LHCN-M2 (cell line): ENCODE measurements at places on chromosomes 4 and X.

DNA sequence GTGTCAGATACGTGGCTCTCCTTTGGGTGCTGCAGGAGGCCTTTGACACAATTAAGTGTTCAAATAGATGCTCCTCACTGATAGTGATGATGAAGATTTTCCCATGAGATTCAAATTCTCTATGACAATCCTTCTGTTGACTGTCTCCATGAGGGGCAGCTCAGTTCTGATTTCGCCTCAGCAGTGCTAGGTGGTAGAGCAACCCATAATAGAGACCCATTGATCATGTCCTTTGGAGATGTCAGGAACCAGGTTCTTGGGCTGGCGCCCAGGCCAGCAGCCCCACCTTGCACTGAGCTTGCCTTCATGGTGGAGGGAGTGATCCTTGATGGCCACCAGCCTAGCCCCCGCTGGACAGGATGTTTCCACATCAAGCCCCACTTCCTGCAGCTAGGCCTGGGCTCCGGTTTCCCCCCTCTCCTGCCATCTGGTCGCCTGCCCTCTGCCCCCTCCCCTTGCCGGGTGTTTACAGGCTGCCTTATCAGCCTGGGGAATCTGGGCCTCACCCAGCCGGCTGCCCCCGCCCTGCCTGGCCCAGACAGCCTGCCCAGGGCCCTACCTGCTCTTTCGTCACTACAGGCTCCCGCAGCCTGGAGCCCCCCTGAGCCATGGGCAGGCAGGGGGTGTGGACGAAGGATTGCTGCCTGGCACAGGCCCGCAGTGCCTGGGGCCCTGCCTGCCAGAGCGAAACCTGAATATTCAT, 12.6 kb downstream of the ELF4 start:
- DNase-seq = no peak

GRCh38 chr4:67499799-67500198, 45.5 kb downstream of the CENPC start:
- no peak for DNase-seq

DNA sequence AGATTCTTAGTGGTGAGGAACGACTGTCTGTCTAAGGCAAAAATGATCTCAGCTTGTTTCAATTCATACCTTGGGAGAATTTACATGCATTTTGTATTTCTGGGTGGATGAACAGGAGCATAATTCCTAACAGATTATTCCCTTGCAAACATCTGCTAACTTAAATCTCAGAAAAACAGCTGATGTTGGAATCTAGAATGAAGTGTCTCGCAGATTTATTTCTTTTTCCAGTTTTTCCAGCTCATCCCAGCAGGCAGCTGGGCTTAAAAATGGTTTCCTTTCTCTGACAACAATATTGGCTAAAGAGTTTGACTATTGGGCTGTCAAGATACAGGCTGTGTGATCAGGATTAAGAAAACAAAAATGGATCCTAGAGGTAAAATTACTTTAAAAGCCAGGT, 1.1 kb downstream of the LNX1 start:
- no peak for DNase-seq

GRCh38 chr4:41468122-41468521, 69.8 kb upstream of the LIMCH1 start:
- no peak for DNase-seq

GRCh38 chr4:25817059-25817681, 45.6 kb downstream of the SEL1L3 start:
- DNase-seq = peak; percentile 68

DNA sequence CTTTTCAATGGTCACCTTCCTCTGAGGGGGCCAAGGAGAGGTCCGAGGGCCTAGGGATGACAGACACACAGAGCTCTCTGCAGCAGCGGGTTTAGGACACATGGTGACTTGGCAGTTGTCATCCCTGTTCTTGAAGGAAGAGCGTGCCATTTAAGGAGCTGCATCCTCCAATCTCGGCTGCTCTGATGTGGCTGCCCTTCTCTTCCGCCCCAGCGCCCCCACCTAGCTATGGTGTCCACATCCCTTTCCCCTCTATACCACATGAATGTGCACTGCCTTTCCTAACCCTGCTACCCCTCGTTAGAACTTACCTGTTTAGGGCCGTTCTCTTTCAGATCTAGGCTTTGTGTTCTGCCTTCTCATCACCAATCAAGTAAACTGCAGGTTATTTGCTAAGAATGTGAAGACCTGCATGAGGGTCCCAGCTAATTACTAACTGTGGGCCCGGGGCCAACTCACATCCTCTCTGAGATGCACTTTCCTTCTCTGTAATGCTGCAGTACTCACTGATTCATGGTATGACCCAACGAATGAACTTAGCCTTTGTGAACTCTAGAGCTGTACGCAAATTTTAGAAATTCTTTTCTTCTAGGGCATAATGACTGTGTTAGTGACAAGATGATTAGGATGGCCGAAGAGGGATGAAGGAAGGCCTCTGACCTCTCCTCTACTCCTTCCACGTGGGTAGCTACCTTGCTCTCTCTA, 38.2 kb downstream of the CHST7 start:
- DNase-seq = no peak

DNA sequence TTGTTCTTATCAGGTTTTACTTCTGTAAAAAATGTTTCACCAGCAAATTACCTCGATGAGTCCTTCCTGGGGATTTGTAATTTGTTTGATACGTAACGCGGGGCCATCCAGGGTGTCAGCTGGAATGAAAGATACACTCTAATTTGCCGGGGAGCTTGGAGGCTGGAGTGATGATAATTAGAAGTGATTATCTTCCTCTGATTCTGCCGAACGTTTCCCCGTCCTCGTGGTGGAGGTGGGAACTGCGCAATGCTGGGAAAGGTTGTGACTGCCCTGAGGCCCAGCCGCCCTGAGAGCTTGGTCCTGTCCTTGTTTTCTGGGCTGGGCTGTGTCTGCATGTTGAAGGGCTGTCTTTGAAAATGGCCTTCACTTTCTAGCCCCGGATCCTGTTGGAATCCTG, 48.0 kb downstream of the SORCS2 start:
- no peak for DNase-seq

- DNase-seq = peak; percentile 44
Measured at GRCh38 chr4:156642161-156642560, 329.4 kb downstream of the PDGFC start.

DNA sequence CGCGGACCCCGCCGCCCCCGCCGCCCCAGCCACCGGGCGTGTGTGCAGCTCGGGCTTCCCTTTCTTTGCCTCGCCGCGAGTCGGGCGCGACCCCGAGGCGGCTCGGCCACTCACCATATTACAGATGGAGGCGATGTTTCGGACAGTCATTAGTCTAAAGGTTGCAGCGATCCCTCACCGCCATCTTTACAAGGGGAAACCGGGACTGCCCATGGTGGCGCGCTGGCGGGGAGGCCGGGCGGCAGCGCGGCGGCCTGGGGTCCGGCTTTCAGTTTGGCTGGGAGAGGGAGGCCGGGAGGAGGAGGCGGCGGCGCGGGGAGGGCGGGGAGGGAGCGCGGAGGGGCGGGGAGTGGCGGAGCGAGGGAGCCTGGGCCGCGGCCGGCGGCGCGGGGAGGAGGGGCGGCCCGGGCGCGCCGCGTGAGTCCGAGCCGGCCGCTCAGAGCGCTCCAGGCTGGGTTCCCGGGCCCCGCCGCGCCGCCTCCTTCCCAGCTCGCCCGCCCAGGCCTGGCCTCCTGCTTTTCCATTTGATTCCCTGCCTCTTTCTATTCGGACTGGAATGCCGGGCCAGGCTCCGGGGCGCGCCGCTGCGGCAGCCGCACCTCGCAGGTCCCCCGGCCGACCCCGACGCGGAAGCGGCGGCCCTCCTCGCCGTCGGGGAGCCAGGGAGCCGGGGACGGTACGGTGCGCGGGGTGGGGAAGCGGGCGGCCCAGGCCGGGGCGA, at the start of gene USP46:
USP46 (minus strand) TSS at position 301 of the 721 bp plus-strand sequence; CDS start at position 150, 151 bp downstream.
- peak; percentile 68 for DNase-seq

DNA sequence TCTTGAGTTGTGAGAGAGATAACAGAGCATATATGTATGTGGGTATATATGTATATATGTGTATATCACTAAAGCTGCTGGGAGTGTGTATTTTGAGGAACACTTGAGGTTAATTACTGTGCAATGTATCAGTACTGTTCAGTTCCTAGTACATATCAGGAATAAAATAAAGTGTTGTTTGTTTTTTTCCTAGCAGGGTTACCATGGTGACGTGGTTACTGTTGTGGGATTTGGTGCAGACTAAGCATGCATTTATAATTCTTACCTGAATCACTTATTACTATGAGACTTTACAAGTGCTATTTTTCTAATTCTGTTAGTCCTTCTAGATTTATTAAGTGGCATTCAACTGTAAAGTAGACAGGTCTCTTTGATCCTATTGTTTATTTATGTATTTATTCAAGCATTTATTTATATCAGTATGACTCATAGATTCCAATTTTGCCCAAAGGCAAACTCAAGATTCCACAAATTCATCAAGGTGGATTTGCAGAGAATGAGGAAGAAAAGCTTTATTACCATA, 26.9 kb upstream of the BEX4 start:
- DNase-seq = peak; percentile 37

GRCh38 chrX:109749207-109749606, 16.1 kb upstream of the ACSL4 start:
- DNase-seq = no peak

DNA sequence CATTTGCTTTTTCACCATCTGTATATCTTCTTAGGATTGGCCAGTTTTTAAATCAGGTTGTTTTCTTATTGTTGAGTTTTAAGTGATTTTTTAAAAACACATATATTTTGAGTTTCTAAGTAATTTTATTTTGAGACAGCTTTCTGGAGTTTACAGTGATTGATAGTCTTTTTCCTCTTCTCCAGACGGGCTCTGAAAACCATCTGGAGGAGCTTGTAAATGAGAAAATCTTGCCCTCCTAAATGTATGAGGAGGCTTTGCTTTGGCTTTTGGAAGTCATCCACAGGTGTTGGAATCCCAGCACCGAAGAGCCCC, 160.2 kb downstream of the SOWAHB start:
- no peak for DNase-seq

DNA sequence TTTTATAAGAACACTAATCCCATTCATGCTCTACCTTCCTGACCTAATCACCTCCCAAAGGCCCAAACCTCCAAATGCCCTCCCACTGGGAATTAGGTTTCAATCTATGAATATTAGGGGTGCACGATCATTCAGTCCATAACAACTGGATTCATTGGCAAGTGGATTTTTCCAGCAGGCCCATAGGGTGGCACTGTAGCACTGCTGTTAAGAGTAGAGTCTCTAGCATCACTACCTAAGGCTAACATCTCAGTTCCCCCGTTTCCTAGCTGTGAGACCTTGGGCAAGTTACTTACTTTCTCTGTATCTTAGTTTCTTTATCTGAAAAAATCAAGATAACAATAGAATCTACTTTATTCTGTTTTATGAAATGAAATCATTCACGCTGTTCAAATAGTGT, 315.8 kb downstream of the STIM2 start:
- peak; percentile 43 for DNase-seq

DNA sequence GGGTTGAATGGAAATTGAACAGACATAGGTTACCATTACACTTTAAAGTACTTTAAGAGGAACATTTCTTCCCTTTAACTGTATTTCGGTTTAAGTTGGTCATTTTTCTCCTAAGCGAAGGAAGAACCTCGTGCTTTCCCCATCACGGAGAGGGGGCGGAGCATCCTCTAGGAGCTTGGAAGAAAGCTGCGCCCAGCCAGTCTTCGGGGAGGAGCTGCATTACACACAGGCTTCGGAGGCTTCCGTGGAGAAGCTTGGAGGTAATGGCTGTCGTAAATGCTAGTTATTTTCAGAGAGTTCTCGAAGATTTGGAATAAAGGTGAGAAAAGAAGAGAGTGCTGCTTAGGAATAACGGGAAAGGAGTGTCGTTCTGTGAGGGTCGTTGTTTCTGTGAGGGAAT, at the start of gene PWWP3B:
PWWP3B (plus strand) TSS at position 199 of the 400 bp plus-strand sequence. CDS start 37,128 bp downstream, outside the sequence.
- peak; percentile 39 for DNase-seq

DNA sequence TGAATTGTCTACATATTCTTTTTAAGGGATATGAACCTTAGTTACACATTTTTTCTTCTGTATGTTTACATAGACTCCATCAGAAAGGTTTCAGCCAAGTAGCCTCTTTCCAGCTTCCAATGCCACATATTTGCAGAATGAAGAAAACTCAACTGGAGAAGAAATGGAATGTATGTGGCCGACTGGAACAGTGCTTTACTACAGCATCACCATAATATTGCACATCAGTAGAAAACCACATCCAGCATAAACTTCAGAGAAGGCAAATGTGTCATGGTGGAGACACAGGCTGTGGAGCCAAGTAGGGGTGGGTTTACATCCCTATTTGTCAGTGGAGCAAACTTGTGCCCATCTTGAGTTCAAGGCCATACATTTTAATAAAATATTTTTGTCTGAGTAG, 204.8 kb upstream of the LDB2 start:
- no peak for DNase-seq

DNA sequence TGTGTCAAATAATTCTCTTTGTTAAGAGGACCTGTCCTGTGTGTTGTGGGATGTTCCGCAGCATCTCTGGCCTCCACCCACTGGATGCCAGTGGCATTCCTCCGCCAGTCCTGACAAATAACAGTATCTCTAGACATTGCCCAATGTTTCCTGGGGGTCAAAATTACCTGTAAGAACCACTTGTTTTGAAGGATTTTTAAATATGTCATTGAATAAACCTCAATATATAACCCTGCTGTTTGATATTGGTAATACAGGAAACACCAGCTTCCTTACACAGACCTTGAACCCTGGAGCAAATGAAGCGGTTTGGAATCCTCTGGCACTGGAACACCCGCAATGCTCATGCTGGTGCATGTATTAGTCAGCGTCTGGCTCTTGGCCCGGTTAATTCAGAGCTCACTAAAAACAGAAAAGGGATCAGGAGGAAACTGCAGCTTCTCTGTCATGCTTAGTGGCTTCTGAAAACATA, 101.3 kb downstream of the TBL1X start:
- peak; percentile 78 for DNase-seq

GRCh38 chrX:24525455-24525854, 60.4 kb downstream of the PDK3 start:
- no peak for DNase-seq

- peak; percentile 46 for DNase-seq
Measured at GRCh38 chrX:50202539-50202938, 1.7 kb upstream of the AKAP4 start.

- DNase-seq = no peak
Measured at GRCh38 chr4:96390404-96390803, 550.5 kb downstream of the PDHA2 start.

DNA sequence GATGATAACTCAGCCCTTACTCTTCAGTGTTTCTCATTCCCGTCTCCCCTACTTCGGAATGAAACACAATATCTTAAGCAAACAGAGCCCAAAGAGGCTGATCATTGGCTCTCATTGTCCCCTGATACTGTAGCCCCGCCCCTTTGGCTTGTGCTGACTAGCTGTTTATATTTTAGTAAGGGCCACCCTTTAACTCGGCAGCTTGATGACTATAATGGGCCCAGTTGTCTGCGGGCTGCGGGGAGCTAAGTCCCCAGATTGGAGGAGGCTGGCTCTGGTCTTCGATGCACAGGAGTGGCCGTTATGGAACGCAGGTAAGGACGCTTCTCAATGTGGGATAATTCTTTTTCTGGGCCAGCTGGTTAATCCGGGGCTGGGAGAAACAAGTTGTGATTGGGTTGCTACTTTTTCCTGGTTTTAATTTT, at the start of gene TRIM2:
TRIM2 (plus strand) TSS at position 197 of the 425 bp plus-strand sequence; CDS start at position 285, 88 bp downstream.
- peak; percentile 52 for DNase-seq
